ENCODE measurements at places on chromosomes 11 and 22.
A peak's percentile ranks its signal among the peaks of the same experiment; 100 is the strongest.

DNA sequence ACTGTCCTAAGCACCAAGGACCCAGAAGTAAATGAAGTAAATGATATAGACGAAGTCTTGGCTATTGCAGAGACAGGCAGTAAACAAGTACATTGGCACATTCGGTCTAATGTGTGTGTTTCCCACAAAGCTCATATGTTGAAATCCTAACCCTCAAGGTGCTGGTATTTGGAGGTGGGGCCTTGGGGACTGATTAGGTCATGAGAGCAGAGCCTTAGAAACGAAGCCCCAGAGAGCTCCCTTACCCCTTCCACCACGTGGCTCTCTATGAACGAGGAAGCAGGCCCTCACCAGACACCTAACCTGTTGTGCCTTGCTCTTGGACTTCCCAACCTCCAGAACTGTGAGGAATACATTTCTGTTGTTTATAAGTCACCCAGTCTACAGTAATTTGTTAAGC lies 14.9 kb downstream of the CLMP start:
- DNase-seq: no peak

- no peak for DNase-seq
These were observed 66.2 kb downstream of the CCDC81 start for GRCh38 chr11:86440843-86441242.

DNA sequence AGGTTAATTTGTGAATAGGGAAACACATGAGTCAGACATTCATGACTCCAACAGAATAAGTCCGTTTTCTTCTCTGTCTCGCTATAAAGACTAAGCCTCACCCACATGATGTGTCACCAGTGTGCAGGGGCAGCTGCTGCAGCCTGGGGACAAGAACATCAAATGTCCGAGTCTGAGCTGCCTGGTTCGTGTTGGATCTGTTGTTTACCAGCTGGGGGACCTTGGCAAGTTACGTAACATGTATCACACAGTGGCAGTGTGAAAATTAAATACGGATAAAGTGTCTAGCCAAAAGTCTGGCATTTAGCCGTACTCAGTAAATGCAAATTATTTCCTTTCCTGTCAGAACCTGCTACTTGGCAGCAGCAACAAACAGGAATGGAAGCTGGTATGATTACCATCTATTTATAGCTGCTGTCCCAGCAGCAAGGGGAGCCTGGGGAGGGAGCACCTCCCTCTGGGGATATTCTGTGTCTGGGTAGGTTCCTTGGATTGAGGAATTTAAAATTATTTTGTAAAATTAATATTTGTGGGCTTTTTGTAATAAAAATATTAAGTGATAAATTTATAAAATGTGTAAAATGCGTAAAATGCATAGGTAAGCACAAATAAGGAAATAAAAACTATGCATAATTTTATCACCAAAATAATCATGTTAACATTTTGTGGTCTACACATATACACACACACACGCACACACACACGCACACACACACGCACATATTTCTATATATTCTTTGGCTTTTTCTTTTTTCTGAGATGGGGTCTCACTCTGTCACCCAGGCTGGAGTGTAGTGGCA lies 1.3 kb upstream of the CLDN25 start:
- DNase-seq: peak; percentile 81

- DNase-seq: no peak
These were observed 160.2 kb downstream of the KIRREL3 start for GRCh38 chr11:126840201-126840886.

- DNase-seq: no peak
These were observed 7.7 kb upstream of the SYVN1 start for GRCh38 chr11:65141896-65142494.

- DNase-seq: peak; percentile 74
These were observed at the start of the genes IGHMBP2 and MRPL21 for GRCh38 chr11:68903288-68904247. IGHMBP2 (plus strand) TSS chr11:68903891; CDS start chr11:68903953, 62 bp downstream. MRPL21 (minus strand) TSS chr11:68903832; CDS start chr11:68903810, 22 bp downstream.

- DNase-seq: no peak
These were observed 16.1 kb downstream of the PKNOX2 start for GRCh38 chr11:125180413-125181305.

DNA sequence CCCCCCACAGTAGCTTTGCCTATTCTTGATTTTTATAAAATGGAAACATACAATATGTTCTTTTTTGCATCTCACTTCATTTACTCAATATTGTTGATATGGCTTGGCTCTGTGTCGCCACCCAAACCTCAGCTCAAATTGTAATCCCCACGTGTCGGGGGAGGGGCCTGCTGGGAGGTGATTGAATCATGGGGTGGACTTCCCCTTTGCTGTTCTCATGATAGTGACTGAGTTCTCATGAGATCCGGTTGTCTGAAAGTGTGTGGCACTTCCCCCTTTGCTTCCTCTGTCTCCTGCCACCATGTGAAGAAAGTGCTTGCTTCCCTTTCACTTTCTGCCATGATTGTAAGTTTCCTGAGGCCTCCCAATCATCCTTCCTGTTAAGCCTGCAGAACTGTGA lies 431.3 kb downstream of the MN1 start:
- no peak for DNase-seq

DNA sequence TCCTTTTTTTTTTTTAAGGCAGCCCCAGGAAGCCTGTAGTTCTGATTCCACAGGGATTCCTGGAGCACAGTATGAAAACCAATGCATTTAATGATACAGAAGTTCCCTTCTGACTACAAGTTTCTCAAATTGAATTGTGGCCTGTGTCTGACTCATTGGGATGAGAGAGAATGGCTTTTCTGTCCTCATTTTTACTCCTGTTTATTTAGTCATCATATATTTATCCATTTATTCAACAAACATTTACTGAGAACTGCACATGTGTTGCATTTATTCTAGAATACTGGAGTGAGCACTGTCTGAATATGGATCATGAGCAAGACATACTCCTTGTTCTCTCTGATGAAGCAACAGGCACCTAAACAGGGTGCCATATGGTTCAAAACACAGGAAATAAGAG lies 231.2 kb downstream of the NTM start:
- DNase-seq: no peak

DNA sequence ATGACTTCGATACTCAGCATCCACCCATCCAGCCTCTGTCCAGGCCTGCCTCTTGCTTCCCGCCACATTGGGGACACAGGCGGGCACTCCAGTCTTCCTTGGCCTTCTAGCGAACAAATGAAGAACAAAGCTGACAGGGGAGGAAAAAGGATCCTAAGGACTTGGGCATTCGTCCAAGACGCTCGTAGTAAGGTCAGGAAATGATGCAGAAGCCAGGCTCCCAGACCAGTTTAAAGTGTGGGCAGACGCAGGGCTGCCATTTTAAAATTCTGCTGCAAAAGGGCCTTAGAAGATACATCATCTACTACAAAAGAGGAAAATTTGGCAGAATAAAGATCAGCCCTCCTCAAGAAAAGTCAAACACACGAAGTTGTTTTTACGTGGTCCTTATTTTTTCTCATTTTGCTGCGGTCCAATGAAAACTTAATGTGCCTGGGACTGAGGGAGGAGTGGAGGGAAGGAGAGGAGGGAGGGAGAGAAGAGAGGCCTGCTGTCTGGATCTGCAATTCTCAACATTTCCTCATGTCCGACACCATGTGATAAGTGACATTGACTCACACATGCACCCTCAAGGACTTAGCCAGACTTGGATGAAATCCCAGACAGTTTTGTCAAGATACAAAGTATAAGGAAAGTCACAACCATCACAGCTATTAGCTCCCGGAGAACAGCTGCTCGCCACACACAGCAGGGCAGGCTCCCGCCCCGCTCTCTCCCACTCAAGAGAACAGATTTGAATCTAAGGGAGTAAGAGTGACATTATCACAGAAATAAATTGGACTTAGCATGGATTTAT lies 5.7 kb downstream of the DNAL4 start:
- DNase-seq: no peak

DNA sequence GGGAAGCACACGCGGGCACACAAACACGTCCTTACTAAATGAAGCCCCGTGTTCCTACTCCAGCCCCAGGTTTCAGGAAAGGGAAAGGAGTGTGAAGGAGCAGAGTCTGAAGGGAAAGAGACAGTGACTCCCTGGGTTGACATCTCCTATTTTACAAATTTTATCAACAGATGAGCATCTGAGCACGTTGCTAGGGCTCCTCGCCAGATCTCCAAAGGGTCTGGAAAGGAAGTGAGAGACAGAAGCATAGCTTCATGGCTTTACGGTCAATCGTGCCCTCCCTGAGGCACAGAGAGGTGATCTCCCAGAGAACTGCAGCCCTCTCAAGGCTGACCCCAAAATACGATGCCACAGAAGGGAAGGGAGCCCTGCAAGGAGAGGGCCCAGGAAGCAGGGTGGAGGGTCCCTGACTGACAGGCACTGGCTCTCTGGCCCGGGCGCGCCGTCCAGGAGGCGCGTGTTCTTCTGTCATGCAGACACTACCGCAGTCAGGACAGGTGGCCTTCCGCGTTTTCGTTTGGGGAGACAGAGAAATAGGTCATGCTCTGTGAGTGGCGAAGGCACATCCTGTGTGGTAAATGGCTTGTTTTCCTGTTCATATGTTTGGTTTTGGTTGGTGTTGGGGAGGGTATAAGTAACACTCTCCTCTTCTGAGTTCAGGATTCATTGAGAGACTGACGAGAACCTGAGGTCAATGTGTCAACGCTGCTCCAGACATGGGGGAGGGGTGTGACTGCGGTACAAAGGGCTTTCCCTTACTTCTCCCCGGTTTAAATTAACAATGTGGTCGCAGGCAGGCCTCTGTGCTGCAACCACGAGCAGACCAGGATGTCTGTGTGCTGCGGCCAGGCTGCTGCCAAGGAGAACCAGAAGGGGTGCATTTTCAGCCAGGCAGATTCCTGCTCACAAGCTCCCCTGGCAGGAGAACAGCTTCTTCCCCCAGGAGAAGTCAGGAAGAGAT lies 813.3 kb downstream of the OPCML start:
- no peak for DNase-seq

DNA sequence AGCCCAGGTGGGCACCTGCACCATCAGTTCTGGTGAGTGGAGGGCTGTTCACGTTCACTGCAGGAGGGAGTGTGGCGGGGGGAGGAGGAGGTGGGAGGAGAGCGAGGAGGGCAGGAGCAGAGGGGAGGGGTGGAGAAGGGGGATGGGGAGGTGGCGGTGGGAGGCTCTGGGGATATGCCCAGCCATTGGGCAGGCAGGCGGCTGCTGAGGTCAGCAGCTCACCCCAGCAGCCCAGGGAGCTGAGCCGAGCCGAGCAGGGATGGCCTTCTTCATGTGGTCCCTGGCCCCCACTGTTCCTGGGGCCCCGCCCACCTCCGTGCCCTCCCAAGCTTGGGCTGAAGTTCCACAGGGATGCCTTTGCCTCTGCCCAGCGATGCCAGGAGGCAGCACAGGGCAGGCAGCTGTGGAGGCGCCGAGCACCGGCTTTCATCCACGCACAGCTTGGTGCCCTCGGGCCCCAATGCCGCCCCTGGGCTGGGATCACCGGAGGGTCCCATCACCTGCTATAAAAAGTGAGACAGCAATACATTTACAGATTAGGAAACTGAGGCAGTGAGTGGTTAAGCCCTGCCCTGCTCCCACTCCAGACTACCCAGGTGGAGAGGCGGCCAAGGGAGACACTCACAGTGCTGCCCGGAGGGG lies 21.6 kb downstream of the RTN4R start:
- DNase-seq: no peak

- peak; percentile 82 for DNase-seq
These were observed 81.9 kb downstream of the MN1 start for GRCh38 chr22:27719535-27720227.

DNA sequence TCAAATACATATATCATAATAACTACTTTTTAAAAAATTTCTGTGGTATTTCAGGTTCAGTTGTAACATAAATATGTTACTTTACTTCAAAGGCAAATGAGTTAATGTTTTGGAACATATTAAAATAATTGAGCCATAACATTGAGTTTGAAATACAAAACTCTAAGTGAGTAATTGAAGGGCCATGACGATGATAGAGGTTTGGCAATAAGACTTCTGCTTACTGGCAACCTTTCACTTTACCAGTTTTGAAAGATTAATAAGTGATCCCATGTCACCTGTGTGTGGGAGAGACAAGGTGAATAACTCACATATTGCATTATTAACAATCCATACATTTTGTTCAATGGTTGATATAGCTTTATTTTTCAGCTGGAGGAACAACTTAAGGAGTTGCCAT lies 144.4 kb downstream of the GRIA4 start:
- DNase-seq: no peak

GRCh38 chr22:42717197-42717928 lies 3.3 kb downstream of the A4GALT start:
- no peak for DNase-seq

GRCh38 chr11:68342459-68343158 lies 30.2 kb downstream of the LRP5 start:
- DNase-seq: no peak

DNA sequence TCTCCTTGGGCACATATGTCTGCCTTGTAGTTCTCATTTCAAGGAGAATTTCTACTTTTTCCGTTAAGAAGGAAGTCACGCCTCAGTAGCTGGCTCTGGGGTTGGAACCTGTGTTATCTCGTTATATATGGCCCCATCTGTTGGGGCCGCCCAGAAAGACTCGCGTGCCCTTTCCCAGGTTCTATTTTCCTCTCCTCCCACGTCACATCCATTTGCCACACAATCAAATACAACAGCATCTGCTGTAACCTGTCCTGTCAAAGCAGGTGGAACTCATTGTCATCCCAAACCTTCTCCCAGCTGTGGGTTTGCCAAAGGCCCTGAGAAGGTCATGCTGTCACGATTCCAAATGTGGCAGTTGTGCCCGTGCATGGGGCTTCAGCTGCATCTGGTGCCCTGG lies 213.1 kb upstream of the ZBED5 start:
- DNase-seq: no peak

- DNase-seq: no peak
These were observed 22.7 kb upstream of the P2RY2 start for GRCh38 chr11:73195191-73196007.

DNA sequence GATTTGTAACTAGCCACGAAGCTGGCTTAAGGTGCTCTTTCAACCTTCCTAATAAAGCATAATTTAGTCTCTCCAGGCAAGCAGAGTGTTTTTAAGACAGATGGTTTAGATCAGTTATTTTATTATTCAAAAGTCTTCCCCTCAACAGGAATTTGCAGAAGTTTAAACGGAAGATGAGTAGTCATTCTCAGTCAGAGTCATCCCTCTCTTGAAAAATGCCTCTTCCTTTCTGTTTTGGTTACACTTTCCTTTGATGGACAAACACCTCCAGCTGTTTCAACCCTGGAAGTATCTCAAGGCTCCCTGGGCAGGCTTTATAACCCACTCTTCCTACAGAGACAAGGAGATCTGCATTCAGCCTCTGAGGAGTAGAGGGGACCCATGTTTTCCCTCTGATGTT lies 60.3 kb upstream of the POU2AF2 start:
- no peak for DNase-seq

- DNase-seq: no peak
These were observed 97.7 kb upstream of the TOP3B start for GRCh38 chr22:22080270-22080669.

GRCh38 chr11:89416961-89417360 lies 74.2 kb downstream of the NOX4 start:
- no peak for DNase-seq

Data from globus pallidus (tissue), 1 donor.